HTR-8/SVneo (cell line): ENCODE measurements at places on chromosomes 6 and 20.
A peak's percentile ranks its signal among the peaks of the same experiment; 100 is the strongest.

DNA sequence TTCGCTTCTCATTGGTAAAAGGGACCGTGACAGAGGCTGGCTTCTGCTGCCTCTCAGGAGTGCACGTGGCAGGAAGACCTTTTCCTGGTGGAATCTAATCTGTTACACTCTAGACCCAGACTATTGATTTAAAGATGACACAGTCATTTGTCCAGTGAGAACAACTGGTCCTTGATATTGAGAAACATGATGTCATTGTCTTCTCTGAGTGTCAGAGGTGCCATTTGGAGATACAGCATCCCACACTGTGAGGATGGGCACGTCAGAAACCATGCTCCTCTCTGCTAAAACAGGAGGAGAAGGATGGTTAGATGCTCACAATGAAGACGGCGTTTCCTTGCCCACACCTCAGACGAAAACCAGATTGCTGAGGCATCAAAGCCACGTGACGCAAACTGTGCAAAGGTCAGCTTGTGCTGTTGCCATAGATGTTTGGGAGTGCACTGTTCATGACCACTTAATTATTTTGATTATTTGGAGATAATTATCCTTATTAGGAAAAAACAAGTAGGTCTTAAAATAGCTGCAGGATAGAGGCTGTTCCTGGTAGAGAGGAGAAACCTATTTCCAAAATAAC, 169.0 kb downstream of the SMOC2 start:
- DNase-seq = no peak

- DNase-seq = no peak
Measured at GRCh38 chr6:54896302-54896701, 49.7 kb downstream of the FAM83B start.

DNA sequence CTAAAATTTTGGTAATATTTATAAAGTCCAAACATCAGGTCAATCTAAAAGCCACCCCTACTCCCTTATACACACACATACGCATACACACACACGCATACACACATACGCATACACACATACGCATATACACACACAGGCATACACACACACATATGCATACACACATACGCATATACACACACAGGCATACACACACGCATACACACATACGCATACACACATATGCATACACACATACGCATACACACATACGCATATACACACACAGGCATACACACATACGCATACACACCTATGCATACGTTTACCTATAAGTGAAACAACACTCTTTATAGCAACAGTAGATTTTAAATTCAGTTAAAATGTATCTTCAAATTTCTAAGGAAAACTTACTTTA, 112.8 kb upstream of the C6orf118 start:
- DNase-seq = no peak

DNA sequence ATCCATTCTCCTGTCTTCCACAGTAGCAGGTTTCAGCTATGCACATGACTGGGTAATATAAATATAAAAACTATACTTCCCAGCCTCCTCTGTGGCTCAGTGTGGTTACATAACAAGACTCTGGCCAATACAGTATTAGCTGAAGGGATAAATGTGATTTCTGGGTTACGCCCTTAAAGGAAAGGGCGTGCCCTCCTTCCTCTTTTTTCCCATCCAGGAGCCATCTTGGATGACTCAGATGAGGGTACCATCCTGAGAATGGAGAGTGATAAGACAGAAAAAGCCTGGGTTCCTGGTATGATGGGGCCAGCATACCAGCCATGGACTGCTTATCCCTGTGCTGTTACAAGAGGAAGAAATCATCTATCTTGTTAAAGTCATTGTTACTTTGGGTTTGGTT, 123.3 kb downstream of the NFATC2 start:
- DNase-seq = no peak

DNA sequence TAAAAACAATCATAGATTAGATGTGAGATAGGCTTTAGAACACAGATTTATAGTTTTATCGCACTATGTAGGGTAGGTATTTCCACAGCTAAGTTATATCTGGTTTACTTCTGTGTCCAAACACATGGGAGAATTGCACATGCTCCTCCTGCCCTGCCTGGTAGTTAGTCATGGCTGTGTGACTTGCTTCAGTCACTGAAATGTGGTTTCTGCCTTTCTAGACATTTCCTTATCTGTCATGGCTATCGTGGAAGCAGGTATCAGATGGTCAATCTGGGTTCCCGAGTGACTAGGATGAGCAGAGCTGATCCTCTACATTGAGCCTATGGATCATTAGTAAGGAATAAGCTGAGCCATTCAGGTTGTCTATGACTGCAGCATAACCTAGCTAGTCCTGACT, 117.8 kb upstream of the GMDS start:
- no peak for DNase-seq

DNA sequence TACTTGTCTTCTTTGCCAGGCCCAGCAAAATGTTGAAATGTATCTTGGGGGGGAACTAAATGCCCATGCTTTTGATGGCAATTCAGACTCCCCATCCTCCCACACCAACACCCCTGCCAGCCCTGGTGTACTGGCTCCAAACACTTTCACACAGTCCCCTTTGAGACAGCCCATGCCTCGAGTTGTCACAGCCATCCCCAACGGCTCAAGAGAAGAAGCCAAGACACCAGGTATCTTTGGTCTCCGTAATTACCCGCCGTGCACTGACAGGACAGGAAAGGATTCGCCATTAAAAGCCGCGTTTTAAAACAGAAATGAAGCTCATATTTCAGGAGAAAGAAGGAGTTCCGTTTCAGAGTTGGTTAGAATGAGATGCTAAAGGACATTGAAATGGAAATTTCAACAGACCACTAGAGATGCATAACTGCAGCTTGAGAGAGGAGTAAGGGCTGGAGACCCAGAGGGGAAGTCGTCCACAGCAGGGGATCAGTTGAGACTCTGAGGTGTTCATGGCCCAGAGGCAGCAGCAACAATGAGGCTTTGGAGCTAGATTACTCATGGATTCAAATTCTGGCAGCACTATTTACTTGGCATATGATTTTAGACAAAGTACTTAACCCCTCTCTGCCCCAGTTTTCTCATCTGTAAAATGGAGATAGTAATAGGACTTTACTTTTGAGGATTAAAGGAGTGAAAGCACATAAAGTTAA, 63.5 kb upstream of the ADGRF1 start:
- DNase-seq = no peak

DNA sequence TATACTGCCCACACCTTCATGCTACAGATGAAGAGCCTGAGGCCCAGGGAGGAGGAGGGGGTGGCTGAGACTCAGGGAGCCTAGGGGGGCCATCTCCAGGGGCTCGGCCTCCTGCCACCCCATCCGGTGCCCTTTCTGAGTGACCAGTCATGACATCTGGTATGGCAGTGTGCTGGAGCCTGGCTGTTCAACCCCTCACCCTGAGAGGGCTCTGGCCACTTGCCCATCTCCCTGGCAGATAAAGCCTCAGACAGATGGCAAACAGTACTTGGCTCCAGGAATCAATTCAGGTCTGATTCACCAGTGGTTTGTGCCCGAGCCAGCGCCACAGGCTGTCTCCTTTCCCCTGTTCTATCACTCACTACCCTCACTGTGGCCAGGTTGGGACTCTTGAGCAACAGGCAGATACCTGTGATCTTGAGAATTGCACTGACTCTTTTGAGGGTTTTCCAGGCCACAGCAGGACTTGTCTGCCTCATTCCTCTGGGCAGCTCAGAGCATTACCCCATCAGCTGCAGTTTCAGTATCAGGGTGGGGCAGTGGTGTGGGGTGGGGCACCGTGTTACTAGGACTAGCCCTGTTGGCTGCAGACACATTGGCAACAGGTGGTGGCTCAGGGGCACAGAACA, 22.8 kb downstream of the SRSF3 start:
- no peak for DNase-seq

DNA sequence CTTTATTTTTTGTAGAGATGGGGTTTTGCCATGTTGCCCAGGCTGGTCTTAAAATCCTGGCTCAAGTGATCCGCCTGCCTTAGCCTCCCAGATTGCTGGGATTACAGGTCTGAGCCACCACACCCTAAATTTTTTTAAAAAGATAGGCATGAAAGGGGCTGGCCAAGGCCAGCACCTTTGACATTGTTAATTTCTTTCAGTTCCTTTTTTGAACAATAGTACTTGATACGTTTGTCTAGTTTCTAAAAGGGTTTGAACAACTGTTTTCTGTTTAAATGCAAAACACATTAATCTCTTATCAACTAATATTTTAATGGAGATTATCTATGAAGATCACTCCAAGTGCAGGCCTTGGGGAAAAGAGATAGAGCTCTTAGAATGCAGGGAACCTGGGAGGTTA, 37.6 kb upstream of the PTPRK start:
- DNase-seq = no peak

DNA sequence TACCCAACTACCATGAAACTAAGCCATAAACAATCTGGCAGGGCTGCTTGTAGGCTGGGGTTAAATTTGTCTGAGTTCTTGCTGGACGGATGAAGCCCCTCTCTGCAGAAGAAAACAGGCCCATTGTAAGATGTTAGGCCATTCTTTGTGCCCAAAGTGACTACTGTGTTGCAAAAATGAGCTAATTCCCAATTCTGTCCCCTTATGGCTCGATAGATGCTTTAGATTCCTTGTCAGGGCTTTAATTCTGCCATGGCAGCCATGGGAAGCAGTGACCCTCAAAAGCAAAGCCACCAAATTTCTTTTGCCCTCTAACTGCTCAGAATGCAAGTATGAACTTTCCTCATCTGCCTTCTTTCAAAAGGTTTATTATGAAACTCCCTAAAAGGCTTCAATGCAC, 45.2 kb downstream of the LAMA4 start:
- DNase-seq = no peak

DNA sequence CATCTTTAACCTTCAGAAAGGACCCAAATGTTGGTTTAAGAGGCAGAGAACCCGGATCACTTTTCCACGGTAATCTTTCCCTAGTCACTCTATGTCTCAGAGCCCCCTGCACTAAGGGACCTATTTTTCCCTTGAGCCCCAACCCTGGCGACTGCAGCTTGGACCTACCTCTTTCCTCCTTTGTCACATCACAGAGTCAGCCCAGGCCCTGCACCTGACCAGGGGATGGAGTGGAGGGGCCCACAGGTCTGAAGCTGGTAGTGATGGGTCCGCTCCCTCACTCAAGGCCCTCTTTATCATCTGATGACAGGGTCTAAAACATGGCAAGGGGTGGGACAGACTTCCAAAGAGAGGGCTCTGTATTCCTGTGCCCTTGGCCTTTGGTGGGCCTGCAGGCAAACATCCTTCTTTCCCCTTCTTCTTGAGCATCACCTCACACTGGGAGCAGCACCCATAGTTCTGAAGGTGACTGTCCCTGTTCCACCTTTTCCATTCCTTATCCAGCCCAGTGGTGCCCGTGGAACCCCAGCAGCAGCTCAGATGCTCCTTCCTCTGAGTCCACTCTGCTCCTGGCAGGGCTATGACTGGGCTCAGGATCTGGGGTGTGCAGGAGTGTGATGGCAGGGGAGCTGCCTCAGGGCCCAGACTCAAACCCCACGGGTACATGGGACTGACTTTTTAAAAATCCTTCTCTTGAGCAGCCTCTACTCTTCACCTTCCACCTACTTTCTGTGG, 6.3 kb downstream of the RAET1L start:
- DNase-seq = no peak

GRCh38 chr6:41818271-41819054, 31.0 kb downstream of the TOMM6 start:
- no peak for DNase-seq

- peak; percentile 57 for DNase-seq
Measured at GRCh38 chr20:25065625-25066338, 7.8 kb upstream of the ACSS1 start.

DNA sequence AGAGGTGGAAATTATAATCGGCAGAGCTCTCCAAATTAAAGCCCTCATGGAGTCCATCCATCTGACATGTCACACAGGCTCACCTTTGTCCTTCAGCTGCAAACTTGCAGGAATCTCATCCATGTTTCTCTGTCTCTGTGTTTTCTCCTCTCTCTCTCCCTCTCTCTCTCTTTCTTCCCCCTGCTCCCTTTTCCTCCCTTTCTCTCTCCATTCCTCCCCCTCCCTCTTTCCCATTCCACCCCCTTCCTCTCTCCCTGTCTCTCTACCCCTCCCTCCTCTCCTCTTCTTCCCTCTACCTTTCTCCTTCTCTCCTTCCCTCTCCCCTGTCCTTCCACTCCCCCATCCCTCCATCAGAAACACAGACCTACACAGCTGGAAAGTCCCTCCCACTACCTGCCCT, 6.8 kb downstream of the NCR2 start:
- DNase-seq = no peak

DNA sequence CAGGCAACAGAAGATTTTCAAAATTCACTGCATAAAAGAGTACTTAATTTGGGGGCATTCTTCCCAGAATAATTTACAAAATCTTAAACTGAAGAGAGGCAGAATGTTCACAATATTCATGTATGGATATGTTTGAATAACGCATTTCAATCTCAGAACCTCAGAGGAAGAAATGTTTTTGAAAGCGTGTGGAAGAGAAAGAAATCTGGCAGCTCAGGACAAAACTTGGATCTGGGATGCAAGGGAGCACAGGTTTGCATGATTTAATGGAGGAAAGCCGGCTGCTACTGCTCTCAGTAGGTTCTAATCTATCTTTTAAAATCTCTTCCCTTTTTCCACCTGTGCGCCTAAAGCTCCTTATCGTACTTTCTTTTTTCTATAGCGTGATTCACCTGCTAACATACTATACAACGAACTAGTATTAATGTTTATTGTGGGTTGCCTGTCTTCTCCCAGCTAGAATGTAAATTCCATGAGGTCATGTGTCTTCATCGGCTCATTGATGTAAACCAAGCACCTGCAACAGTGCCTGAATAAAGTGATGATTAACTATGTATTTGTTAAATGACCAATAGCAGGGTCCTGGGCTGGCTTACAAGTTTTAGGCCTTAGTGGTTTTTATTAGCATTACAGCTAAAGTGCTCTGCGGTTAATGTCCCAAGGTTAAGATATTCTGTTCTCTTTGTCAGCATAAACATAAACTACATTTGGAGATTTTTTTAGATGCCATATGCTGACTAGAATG, 15.3 kb downstream of the PRL start:
- DNase-seq = no peak

DNA sequence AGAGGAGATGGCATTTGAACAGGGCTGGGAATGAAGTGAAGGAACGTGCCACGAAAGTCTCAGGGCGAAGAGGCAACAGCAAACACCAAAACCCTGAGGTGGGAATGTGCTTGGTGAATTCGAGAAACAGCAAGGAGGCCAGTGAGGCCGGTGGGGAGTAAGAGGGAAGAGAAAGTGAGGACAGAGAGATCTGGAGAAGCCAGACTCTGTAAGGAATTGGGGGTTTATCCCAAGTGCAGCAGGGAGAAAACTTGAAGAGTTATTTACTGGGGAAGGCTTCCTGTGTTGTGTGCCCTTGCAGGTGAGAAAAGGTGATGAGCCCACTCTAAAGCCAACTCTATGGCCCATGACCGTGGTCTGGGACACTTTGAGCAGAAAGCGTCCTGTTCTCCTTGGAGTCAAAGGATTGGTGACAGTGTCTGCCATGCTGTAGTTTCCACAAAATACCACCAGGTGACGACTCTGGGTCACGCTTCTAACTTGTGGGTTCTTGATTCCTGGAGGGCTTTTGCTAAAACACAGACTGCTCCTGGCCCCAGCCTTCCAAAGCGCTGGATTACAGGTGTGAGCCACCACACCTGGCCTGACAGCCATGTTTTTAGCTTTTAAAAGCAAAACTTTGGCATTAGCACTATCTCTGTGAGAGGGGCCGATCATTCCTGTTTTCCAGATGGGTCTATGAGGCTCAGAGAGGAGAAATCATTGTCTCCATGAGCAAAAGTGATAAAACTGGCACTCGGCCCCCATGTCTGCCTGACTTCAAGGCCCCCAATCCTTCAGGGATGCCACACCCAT, 18.0 kb upstream of the CSNK2A1 start:
- peak; percentile 83 for DNase-seq
